Stimulated activated CD8-positive, alpha-beta memory T cell treated with anti-CD3 and anti-CD28 coated beads, Interleukin-15, amount 100 ng/mL, for 24 hours (primary cell): ENCODE measurements at places on chromosomes 1 and 21.

GRCh38 chr21:34345892-34346291 is 17.9 kb upstream of the KCNE2 start:
- no peak for DNase-seq

DNA sequence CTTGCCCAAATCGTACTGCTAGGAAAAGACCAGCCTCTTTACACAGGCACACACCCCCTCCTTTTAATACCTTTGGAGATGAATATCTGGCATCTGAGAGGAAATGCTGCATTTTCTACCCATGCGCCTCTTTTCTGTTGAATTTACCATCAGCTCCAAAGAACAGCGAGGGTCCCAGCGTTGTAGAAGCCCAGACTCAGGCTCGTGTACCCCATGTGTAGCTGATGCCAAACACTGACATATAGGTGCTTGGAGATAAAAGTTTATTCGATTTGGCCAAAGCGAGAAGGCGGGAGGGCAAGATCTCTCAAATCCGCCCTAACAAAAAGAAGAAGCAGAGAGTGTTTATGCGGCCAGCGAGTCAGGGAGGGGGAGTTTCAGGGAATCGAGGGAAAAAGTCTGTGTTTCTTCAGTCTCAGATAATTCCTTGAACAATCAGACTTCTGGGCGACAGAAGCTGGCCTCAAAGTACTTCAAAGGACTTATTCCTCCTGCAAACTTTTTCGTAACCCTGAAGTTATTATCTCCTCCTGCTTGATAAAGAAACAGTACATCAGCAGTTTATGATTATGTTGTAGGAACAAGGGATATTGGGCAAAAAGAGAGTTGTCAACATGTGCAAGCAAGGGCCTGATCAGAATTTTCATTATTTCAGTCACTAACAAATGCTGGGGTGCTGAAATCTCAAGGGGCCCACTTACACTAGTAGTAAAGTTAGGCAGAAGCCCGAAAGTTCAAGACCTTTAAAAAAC is 642 bp upstream of the CREG1 start:
- no peak for DNase-seq

GRCh38 chr1:70963374-70963773 is 84.2 kb downstream of the PTGER3 start:
- no peak for DNase-seq

- DNase-seq, result no peak
Observed at GRCh38 chr1:174971902-174972301, 27.8 kb upstream of the CACYBP start.

- DNase-seq, result no peak
Observed at GRCh38 chr1:174942547-174943255, 57.0 kb upstream of the CACYBP start.

- DNase-seq, result no peak
Observed at GRCh38 chr1:210250665-210250997, 18.0 kb downstream of the SERTAD4 start.

DNA sequence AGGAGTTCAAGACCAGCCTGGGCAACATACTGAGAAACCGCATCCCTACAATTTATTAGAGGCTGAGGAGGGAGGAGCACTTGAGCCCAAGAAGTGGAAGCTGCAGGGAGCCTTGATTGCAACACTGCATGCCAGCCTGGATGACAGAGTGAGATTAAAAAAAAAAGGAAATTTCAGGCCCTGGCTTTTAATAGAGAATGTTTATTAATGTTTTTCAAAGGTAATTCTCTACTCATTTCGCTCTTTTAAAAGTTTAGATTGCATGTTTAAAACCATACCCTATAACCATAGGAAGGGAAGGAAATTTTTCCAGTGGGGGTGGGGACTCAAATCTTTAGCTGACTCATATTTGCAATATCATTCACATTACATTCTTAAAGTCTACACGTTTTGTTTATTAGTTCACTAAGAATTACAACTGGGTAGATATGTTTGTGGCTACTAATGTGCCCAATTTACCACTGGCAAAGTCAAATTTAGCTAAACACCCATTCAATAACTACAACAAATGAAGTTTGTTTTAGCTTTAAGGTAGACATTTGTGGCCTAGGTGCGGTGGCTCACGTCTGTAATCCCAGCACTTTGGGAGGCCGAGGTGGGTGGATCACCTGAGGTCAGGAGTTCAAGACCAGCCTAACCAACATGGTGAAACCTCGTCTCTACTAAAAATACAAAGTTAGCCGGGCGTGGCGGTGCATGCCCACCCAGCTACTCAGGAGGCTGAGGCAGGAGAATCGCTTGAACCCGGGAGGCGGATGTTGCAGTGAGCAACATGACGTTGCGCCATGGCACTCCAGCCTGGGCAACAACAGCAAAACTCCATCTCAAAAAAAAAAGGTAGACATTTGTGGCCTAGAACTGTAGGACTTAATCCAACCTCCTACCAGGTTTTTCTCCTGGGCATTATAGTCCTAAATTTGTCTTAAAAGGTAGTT is 5.0 kb downstream of the KDM5B start:
- no peak for DNase-seq

GRCh38 chr1:175267716-175268416 is 75.3 kb upstream of the KIAA0040 start:
- no peak for DNase-seq

DNA sequence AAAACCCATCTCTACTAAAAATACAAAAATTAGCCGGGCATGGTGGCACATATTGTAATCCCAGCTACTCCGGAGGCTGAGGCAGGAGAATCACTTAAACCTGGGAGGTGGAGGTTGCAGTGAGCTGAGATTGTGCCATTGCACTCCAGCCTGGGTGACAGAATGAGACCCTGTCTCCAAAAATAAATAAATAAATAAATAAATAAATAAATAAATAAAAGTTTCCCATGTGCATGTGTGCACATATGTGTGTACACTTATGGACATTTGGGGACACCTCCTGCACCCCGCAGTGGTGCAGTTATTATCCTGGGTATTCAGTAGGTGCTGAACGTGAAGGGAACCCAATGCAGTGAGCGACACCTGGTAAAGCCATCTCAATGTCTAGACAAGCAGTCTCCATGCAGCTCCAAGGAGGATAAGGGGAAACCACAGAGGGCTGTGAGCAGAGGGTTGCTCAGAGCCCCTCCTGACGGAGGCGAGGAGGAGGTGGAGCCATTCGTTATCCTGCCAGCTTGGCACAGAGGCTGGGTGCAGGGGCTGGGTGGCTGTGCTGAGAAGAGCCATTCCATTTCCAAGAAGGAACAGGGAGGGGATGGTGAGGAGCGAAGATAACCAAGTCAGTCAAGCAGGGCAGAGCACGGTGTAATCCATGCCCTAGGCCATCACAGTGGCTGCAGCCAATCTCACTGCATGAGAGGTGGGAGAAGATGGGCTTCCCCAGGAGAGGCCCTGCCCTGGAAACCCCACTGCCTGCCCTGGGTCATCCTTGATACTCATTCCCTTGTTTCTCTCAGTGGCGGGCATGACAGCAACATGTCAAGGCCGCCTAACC is 25.6 kb downstream of the UBIAD1 start:
- no peak for DNase-seq

DNA sequence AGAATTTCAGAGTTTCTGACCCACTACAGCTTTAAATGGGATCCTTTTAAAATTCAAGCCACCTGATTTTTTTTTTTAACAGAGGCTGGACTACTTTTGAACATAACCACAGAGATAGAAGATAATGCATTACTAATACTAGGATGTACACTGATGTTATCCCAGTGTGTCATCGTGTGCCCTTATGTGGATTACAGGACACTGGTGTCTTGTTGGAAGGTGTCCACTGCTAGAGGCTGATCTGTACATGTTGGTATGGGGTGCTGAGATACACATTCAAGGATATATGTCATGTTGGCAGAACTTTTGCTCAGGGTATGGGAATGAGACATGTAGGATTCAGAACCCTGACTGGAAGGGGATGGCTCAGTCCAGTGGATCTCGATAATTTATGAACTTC is 56.3 kb downstream of the INAVA start:
- no peak for DNase-seq

DNA sequence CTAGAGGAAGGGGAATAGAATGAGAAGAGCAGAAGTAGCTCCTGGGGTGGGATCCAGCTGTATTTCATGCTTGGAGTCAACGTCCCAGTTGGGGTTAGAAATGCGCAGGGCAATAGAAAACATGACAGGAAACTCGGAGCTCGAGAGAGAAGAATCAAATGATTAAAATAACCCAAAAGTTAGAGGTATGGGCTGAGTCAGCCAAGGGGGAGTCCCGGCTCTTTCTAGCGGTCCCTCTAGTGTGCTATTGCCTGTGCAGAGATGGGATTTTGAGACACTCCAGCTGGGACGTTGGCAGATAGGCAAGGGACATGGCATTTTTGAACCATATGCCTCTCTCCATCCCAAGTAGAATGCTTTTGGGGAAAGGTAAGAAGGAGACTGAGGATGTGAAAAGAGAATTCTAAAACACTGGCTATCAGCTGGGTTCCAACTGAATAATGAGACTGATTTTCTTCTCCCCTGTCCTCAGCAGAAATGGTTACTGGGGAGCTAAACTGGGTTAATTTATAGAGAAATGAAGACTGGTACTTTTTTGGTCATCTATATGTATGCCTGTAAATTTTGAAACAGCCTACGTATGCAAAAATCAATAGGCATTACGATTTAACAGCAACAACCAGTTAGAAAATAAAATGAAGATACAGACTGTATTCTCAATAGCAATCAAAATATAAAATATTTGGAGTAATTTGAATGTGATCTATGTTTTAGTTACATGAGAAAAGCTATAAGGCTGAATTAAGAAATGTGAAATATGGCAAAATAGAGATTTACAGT is 7.0 kb upstream of the VPS26C start:
- DNase-seq, result no peak

- DNase-seq, result no peak
Observed at GRCh38 chr1:59592924-59593323, 221.8 kb upstream of the HOOK1 start.

DNA sequence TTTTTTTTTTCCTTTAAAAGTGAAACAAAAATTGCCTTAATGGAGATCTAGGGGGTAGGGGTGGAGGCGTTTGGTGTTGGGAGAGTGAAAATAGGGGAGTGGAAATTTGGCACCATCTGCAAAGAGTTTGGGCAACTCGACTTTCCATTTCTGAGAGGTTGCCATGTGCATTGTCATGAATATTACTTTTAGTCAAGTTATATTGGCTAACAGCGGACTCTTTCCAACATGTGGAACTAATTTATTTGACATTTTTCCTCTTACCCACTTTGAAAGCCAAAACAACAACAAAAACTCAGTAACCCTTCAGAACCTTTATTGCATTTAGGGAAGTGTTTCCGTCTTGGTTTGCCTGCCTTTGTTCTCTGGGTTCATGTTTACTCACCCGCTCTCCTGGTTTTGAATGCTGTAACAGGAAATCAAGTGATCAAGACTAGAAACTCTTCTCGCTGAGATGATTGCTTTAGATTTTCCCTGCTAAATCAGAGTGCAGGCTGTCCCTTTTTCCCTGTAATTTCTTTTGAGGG is 70.4 kb downstream of the CACHD1 start:
- DNase-seq, result no peak

- DNase-seq, result no peak
Observed at GRCh38 chr1:246181241-246181640, 325.8 kb downstream of the SMYD3 start.

DNA sequence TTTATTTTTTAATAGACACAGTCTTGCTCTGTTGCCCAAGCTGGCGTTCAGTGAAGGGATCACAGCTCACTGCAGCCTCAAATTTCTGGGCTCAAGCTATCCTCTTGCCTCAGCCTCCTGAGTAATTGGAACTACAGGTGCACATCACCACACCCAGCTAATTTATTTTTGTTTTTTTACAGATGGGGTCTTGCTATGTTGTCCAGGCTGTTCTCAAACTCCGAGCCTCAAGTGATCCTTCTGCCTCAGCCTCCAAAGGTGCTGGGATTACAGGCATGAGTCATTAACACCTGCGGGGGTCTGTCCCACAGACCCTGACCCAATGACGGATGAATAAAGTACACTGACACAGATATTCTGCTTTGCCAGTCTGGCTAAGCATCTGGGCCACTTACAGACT is 33.6 kb upstream of the ZZZ3 start:
- DNase-seq, result no peak

DNA sequence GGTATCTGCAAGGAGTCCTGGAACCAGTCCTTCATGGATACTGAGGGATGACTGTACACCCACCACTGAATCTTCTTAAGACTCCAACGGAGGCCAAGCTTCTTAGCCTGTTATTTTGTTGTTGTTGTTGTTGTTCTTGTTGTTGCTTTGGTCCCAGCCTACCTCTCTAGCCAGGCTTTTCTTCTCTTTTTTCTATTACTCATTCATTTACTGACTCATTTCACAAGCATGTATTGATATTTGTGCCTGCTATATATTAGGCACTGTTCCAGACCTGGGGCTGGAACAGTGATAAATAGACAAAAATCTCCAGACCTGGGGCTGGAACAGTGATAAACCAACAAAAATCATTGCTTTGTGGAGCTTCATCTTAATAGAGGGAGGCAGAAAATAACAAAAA is 20.4 kb downstream of the CENPF start:
- no peak for DNase-seq

GRCh38 chr1:166924823-166925541 is 48.9 kb upstream of the TADA1 start:
- DNase-seq, result no peak

GRCh38 chr21:25118648-25119047 is 488.6 kb downstream of the MRPL39 start:
- DNase-seq, result no peak

DNA sequence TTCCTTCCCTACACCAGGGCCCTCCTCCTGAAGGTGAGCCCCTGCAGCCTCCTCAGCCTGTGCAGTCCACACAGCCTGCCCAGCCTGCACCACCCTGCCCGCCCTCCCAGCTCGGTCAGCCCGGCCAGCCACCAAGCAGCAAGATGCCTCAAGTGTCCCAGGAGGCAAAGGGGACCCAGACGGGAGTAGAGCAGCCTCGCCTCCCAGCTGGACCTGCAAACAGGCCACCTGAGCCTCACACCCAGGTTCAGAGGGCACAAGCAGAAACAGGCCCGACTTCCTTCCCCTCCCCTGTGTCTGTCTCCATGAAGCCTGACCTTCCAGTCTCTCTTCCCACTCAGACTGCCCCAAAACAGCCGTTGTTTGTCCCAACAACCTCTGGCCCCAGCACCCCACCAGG is 38.8 kb downstream of the ZBTB17 start:
- DNase-seq, result no peak

DNA sequence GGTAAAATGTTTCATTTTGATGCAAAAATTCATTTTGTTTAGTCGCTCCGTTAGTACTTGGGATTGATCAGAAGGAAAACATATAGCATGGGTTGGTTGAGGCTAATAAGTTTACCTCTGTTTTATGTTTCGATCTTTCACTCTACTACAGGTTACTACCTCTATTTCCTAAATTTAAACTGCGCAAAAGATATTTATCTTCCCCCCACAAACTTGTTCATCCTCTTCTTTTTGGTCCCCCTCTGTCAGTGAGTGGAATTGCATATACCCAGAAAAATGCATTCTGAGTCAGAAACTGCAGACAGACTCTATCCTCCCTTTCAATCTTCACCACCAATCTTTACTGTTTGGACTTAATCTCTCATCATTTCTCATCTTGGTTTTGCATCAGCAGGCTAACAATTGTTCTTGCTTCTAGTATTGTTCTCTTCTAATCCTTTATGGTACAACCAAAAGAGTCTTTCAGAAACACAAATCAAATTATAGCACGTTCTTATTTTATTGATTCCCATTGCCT is 316.0 kb upstream of the ADGRL4 start:
- no peak for DNase-seq
